Left ventricle myocardium inferior (tissue), 1 donor: ENCODE measurements at places on chromosomes 12 and 14.

DNA sequence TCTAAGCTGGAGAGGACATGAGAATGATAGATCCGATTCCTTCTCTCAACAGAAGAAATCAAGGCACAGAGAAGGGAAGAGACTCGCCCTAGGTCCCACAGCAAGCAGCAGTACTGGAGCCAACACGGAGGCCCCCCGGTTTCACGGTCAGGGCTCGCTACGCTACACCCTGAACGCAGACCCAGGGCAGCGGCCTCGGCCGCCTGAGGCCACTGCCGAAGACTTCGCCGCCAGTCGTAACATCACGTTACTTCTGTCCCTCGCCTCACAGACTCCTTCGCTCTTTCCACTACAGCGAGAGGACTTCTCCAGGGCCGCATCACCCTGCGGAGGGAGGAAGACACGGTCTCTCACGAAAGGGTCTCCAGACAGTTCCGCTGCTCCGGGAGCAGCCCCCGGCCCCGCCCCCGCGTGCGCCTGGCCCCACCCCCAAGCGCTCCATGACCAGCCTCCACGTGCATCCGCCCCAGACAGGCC is 411 bp upstream of the DCAF4 start:
- no peak for DNase-seq

GRCh38 chr12:3046441-3047200 is 30.6 kb upstream of the TSPAN9 start:
- DNase-seq: peak; percentile 78

DNA sequence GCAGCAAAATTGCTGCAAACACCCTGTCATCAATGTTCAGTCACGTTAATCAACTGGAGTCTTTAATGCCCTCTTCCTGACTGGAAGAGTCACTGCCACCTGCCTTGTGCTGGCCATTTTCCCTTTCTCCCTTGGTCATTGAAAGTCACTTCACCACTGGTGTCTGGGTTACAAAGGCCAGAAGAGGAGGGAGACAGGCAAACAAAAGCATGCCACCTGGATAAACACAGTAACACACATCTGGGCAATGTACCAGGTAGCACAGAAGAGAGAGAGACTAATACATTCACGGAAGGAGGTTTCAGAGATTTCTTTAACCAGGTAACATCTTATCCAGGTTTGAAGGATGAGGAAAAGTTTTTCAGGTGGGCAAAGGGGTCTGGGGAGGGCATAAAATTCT is 32.7 kb downstream of the GPHB5 start:
- no peak for DNase-seq

DNA sequence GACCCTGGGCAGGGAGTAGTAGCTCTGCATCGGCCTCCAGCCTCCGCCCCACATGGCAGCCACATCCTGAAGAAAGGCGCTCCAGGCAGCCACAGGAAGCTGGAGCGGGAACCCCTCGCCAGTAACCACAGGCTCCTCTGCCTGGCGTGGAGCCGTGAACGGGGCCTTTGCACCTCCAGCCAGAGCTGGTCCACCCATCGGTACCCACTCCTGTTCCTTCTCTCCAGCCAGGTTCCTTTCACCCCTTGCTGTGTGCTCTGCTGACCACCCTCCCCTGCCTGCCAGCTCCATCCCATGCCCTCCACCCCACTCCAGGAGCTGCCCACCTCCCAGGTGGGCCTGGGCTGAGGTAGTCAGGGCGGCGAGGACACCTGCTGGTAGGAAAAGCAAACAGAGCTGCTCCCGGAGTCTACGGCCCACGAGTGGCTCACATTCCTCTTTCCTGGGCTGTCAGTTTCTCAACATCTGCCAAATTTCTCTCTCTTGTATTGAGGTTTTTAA is 2.7 kb downstream of the TGFB3 start:
- no peak for DNase-seq

DNA sequence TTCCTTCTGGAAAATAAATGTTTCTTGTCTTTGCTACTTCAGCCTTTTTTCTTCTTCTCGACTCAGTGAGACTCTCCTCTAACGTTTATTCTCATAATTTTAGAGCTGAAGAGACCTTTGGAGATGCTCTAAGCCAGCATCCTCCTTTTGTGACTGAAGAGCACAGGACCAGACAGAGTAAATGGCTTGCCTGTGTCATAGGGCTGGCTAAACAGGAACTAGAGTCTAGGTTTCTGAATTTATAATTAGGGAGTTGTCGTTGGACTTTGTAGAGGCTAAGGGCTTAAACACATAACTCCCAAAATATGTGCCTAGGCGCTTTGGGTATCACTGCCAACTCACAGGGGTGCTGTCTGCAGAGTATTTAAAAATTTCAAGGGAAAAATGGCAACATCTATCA is 98.5 kb downstream of the FGD4 start:
- DNase-seq: no peak

DNA sequence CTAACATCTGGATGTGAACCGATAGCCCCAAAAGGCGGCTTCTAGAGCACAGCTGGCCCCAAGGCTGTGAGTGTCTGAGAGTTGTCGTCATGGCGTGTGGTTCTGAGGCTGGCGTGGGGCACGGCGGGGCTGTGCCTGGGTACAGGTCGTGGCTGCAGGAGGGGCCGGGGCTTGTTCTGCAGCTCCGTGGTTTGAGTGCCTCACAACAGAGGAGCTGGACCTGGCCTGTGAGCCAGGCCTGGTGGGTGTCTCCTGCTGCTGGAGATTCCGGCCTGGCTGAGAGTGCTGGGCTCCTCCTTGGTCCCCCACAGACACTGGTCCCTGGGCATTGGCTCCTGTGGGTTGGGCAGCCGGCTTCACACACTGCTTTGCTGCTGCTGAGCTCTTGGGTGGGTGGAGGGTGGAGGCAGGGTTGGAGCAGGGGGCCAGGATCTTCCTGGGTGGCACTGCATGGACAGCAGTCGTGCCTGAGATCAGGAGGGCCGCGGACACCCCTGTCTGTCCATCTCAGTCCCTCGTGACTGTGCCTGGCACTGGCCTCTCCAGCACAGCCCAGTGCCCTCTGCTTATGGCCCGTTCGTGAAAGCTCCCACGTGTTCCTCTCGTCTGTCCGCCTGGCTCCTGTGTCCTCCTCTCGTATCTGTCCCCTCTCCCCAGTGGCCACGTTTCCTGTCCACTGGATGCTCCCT is 31.8 kb upstream of the TEX22 start:
- no peak for DNase-seq

- DNase-seq: no peak
Observed at GRCh38 chr12:45421736-45422135, 205.8 kb downstream of the ANO6 start.

GRCh38 chr14:54665946-54666345 is 99.0 kb downstream of the SAMD4A start:
- no peak for DNase-seq

- no peak for DNase-seq
Observed at GRCh38 chr12:115716551-115716950, 560.9 kb downstream of the MED13L start.

- DNase-seq: no peak
Observed at GRCh38 chr12:88448337-88448915, 131.8 kb downstream of the KITLG start.

DNA sequence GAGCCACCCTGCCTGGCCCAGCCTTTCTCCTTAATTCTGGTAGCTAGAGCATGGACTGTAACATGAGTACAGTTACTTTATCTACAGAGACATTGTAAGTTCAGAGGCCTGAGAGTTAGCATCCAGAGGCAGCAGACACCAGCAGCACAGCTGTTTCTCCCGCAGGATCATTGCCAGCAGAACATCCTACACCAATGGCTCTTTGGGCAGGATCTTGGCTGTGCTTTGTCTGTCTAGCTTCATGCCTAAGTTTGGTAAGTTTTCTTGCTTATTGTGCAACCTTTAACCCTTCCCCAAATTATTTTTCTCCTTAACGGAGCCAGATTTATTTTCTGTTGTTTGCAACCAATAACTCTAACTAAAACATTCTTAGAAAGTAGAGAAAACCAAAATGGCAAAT is 21.6 kb downstream of the C12orf71 start:
- no peak for DNase-seq

DNA sequence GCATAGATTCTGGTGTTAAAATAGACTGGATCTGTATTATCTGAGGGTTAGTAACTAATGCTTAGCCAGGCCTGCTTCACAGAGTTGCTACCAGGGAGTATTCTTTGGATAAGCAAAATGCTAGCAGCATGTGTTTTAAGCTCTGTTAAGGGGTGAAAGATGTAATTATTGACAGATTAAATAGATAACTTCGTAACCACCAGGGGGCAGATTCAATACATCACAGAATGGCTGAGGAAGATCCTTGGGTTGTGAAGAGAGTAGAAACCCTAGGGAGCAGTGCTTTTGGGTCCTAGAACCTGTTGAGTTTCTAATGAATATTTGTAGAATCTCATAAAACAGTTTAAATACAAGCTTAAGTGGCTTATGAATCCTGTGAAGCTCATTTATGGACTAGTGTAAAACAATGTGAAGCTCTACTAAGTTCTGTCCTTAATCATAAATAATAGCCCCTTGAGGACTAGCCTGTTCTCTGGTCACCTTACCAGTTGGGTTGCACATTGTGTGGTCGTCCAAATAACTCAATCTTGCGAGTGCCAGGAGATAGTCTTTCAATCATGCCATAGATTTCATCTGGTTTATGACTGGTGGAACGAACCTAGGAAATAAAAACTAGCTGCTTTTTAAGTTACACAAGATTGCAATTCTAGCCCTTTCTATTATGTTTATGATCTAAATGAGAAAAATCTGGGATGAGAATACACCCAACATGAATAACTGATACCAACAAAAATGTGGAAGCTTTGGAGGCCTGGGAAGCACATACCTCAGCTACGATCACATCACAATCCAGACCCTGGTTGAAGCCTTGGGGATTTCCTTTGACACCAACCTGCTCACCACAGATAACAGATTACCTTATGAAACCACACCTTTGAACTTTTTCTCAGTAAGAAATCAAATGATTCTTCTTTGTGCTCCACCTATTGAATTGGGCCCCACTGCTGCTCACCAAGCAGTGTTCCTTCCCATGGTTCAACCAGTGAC is 12.3 kb downstream of the METTL3 start:
- DNase-seq: no peak

- no peak for DNase-seq
Observed at GRCh38 chr12:78229591-78230101, 399.0 kb downstream of the NAV3 start.

GRCh38 chr14:34843011-34843554 is 32.1 kb downstream of the BAZ1A start:
- no peak for DNase-seq

DNA sequence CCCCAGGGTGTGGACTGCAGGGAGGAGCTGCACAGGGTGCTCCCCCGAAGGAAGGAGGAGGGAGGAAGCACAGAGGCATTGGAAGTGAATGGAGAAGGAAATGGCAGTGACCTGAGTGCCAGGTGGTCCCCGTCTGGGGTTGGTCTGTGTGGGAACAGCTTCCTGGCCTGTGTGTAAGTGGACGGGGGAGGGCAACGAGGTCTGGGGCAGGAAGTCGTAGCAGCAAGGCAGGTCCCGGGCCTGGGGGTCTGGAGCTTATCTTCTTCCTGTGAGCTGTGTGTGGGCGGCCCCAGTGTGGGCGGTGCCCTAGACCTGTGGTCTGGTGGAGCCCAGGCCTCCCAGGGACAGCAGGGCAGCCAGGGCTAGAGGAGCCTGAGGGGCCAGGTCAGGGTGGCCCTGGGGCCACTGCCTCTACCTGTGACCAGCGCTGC is 382.1 kb downstream of the TMEM121 start:
- DNase-seq: no peak

DNA sequence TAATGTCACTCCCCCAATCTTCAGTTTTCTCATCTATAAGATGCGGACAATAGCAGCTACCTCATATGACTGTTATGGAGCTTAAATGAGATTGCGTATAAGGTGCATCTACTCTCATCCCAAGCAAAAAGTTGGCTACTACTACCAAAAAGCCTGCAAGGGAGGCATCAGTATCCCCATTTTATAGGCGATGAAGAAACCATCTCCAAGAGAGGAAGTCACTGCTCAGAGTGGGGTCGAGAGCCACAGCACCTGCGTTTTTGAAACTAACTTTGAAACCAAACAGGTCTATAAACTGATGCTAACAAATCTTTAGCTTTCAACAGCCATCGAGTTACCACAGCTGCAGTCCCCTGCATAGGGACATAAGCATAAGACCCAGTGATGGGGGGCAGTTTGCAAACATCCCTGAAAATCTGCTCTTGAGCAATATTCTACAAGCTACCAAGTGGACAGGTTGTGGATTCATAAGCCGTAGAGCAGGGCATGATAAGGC is 3.5 kb downstream of the GCN1 start:
- no peak for DNase-seq

DNA sequence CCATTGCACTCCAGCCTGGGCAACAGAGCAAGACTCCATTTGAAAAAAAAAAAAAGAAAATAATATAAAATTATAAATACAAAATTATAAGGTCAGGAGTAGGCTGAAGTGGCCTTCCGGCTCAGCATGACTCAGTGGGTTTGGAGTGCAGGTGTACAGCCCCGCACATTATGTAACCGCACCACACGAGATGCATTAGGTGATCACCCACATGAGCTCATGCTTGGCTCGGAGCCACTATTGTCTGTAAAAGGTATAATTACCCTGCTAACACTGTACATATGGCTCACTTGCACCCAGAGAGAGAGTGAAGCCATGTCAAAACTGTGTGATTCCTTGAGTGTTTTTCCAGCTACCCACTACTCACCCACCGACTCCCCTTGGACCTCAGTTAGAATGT is 557.0 kb downstream of the SLC6A15 start:
- no peak for DNase-seq

DNA sequence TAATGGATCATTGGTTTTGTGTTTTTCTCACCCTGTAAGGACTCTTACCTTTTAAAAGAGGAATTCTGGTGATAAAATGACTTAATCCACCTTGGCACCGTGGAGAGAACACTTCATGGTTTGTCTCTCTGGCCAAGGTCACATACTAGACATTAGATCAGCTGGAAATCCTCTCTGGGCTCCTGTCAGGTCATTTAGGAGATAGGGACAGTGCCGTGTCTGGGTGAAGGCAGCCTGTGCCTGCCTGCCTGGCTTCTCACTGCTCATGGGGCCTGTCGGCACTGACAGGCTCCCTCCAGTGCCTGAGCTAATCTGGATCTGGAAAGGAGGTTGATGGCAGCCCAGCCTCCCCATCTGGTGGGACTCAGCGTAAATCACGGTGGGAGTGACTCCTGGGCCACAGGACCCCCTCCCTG is 5.7 kb downstream of the CRADD start:
- DNase-seq: peak; percentile 52

DNA sequence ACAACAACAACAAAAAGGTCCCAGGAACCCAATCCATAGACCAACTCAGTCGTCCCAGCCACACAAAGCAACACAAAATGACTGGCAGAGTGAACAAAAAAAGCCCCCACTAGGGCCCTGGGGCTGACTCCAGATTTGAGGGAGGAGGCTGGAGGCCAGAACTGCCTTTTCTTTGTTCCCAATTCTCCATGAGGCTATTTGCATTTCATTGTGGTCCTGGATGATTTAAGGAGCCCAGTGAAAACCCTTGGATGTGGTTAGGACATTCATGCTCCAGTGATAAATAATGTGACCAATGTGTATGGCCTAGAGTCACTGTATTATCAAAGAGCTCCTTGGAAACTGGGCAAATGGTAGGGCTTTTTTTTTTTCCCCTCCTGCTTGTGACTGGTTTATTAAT is 192.9 kb downstream of the NUAK1 start:
- DNase-seq: no peak

- DNase-seq: no peak
Observed at GRCh38 chr14:58488550-58488949, 61.0 kb downstream of the KIAA0586 start.

- no peak for DNase-seq
Observed at GRCh38 chr12:66960704-66961690, 282.1 kb upstream of the GRIP1 start.

GRCh38 chr12:103573185-103573584 is 13.9 kb upstream of the STAB2 start:
- no peak for DNase-seq

- DNase-seq: no peak
Observed at GRCh38 chr12:122028905-122029560, 7.3 kb downstream of the BCL7A start.
